ENCODE measurements at places on chromosomes 1 and 21. TPM values are rescaled to one million over a fixed set of nuclear protein-coding genes. Genes with fewer than 3 reads are reported as not detected.
A peak's percentile ranks its signal among the peaks of the same experiment; 100 is the strongest.

Gene LCK
- total RNA-seq, result 9.7 TPM

Gene NIPAL3
- total RNA-seq, result 28.2 TPM

Gene CNR2
- 0.17 TPM for total RNA-seq

Gene PROX1
- total RNA-seq, result 3.1 TPM

DNA sequence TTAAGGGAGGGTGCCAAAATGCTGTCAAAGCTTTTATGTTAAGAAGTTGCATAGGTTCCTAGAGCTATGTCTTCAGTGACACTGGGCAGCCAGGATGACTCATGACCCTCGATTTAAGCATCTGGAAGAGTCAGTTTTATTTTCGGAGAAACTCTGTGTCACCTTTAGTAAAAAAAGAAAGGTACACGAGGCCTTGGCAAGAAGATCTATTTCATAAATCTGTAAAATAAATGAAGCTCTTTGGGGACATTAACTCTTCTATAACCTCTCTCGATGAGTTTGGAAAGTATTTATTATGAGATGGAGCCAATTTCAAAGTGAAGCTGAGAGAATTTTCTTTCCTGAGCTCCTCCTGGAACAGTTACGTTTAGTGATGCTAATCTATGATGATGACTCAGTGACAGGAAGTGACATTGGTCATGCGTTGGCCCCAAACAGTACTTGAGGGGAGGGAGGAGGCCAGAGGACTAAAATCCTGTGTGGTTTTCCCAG lies 156.5 kb downstream of the HLX start:
- no peaks in the 10 kb centered on the region for H3K27me3 ChIP-seq
- H3K4me1 ChIP-seq, result peaks cover 2% of the 10 kb centered on the region
- H3K4me3 ChIP-seq, result no peak overlapping the region

DNA sequence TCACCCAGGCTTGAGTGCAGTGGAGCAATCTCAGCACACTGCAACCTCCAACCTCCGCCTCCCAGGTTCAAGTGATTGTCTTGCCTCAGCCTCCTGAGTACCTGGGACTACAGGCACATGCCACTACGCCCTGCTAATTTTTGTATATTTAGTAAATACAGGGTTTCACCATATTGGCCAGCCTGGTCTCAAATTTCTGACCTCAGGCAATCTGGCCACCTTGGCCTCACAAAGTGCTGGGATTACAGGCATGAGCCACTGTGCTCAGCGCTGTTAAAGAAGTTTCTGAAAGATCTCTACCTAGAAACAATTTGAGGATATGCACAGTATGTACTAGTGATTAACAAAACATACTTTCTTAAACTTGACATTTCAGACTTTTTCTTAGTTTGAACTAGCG lies 182.6 kb upstream of the ESRRG start:
- H3K4me3 ChIP-seq, result no peak overlapping the region
- no peaks in the 10 kb centered on the region for H3K27me3 ChIP-seq
- H3K27ac ChIP-seq, result no peak overlapping the region
- no peaks in the 10 kb centered on the region for H3K36me3 ChIP-seq
- DNase-seq, result no peak

- H3K27me3 ChIP-seq, result no peaks in the 10 kb centered on the region
- DNase-seq, result peak; percentile 75
- no peak overlapping the region for H3K4me3 ChIP-seq
- peaks cover 2% of the 10 kb centered on the region for H3K36me3 ChIP-seq
Measured at GRCh38 chr1:44261171-44261817, 48.0 kb downstream of the DMAP1 start.

DNA sequence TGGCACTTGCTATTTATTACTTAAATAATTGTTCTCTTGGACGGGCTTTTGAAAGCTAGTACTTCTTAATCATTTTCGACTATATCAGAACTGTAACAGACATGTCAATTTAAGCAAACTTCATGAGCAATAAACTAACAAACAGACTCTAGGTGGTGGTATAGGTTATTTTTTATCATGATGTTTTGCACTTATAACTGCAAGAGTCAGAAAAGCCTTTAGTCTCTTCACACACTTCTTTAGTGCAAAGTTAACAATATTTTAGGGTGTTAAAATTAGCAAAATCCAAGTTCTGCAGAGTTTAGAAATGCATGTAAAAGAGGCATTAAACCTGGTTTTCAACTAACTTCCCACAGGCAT lies 2.2 kb downstream of the NRIP1 start:
- DNase-seq, result no peak
- no peaks in the 10 kb centered on the region for H3K27me3 ChIP-seq
- no peak overlapping the region for H3K27ac ChIP-seq
- H3K4me3 ChIP-seq, result no peak overlapping the region
- H3K36me3 ChIP-seq, result no peaks in the 10 kb centered on the region
- peaks cover 47% of the 10 kb centered on the region for H3K4me1 ChIP-seq
